Stimulated activated CD8-positive, alpha-beta memory T cell treated with anti-CD3 and anti-CD28 coated beads, Interleukin-15, amount 100 ng/mL, for 24 hours (primary cell): ENCODE measurements at places on chromosomes 5 and 9.

GRCh38 chr9:80595192-80595591 is 1023.4 kb downstream of the TLE4 start:
- DNase-seq, result no peak

DNA sequence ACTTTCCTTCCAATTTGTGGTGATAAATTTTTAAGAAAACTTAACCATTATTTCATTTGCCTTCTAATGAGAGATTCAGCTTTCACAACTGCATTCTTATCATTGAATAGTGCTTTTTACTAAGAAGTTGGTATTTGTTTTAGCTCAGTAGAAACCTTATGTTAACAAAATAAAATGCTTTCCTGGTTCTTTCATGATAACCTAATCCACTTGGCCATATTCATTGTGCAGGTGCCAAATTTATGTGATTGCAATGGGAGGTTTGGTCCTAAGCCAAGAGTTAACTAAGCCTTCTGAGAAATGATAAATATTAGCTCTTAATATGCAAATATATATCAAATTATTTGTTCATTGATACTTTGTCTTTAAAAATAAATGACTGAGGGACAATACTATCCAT is 141.1 kb upstream of the TLE4 start:
- DNase-seq, result no peak

- DNase-seq, result no peak
Measured at GRCh38 chr9:14308853-14309145, 5.1 kb downstream of the NFIB start.

GRCh38 chr9:33239921-33240320 is at the start of gene SPINK4:
Gene SPINK4 (plus strand): TSS chr9:33240167. CDS start chr9:33240209, 42 bp downstream.
- no peak for DNase-seq

DNA sequence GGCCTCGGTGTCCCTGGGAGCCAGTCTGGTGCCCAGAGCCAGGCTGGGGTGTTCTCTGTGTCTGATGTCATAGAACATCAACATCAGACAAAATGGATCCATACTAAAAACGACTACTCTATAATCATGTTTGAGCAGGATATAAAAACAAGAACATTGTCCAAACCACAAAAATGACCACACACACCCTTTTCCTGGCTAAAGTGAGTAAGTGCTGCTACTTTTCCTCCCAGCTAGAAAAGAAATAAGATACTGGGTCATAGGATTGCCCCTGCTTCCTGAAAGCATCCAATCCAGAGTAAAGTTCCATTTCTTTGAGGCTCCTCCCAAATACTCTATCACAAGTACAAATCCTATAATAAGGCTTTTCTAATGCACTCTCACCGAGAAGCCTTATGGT is 19.7 kb upstream of the TRAF1 start:
- DNase-seq, result no peak

DNA sequence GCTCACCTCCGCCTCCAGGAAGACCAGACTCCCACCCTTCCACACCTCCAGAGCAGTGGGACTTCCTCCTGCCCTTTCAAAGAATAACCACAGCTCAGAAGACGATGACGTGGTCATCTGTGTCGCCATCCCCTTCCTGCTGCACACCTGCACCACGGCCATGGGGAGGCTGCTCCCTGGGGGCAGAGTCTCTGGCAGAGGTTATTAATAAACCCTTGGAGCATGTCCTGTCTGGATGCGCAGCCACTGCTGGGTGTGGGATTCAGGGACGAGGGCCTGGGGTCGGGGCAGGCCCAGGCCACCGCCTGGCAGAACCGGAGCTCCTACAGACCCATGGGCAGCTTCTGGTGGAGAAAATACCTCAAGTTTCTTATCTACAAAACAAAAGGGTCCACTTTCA is 5.0 kb downstream of the PAEP start:
- DNase-seq, result no peak

GRCh38 chr9:8186560-8186959 is 387.0 kb upstream of the DMAC1 start:
- DNase-seq, result no peak

DNA sequence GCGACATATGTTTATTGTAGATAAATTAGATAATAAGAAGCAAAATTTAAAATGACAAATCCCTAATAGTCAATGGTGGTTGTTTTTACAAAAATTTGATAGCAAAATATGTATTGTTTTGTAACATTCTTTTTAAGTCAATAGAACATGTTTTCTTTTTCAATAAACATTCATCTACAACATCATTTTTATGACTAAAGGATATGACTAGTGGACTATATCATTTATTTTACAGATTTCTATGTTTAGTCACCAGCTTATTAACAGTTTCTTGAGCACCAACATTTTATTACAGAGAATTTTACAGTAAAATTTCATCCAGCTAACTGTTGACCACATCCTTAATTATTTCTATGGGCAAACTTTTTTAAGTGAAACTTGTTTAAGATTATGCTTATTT is 114.7 kb upstream of the IL7R start:
- no peak for DNase-seq

DNA sequence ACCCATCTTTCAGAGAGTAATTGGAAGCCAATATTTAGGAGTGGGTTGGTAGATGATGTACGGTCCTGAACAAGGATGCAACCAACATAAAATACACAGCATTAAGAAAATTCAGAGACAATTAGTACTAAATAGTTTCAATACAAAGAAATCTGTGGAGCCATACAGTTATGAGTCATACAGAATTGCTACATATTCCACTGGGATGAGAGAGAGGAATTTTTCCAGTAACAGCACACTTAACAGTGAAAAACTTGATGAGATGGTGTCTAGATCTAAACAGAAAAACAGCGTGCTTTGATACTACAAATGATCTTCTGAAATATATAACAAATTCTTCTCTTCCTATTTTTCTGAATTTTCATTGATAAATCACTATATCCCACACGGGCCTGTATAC is 1999.3 kb upstream of the CDH9 start:
- no peak for DNase-seq

DNA sequence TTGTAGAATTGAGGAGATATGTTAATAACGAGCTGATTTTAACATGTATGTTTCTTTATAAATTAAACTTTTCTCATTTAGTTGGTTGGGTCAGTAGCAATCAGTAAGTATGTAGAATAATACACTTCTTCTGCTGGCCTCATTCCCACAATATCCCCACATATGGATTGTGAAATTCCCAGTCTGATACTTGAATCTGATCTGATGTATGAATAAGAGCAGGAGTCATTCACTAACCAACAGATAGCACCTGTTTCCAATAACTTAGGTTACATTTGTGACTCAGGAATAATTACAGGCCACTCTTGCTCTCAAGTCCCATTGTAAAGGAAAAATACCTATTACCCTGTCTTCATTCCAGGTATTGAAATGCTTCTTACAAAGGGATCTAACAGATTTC is 23.9 kb downstream of the SLC36A1 start:
- no peak for DNase-seq

GRCh38 chr5:60526336-60526875 is 173.6 kb downstream of the DEPDC1B start:
- DNase-seq, result no peak

GRCh38 chr5:67543720-67544270 is 347.2 kb upstream of the CD180 start:
- no peak for DNase-seq

- DNase-seq, result no peak
Measured at GRCh38 chr9:1018121-1018520, 32.0 kb upstream of the DMRT2 start.

DNA sequence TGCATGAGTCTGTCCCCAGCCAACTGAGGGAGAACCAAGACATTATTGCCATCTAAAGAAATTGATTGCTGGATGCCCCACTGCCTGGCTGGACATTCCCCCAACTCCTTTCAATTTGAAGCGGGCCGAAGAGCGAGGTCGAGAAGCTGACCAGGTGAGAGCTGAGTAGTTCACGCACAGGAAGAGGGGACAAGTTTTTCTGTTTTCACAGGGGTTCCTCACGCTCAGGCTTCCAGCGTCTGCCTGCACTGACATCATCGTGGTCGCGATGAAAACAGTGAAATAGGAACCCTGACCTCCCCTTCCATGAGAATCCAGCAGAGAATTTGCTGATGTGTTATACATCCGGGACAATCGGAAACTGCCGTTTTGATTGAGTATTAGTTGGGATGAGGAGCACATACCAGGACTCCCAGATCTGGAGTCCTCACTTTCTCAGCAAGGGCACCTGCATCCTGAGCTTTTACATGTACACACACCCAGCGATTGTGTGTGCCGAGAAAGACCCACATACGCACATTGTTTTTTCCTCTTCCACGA is 3.1 kb upstream of the DMRT3 start:
- DNase-seq, result no peak

DNA sequence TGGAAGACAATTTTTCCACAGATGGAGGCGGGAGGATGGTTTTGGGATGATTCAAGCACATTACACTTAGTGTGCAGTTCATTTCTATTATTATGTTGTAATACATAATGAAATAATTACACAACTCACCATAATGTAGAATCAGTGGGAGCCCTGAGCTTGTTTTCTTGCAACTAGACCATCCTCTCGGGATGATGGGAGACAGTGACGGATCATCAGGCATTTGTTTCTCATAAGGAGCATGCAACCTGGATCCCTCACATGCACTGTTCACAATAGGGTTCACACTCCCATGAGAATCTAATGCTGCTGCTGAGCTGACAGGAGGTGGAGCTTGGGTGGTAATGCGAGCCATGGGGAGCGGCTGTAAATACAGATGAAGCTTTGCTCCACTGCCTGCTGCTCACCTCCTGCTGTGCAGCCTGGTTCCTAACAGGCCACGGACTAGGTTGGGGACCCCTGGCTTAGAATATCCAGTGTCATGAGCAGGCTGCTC is 1.6 kb downstream of the STKLD1 start:
- no peak for DNase-seq

- DNase-seq, result no peak
Measured at GRCh38 chr5:141771031-141771430, 89.0 kb upstream of the ARAP3 start.

DNA sequence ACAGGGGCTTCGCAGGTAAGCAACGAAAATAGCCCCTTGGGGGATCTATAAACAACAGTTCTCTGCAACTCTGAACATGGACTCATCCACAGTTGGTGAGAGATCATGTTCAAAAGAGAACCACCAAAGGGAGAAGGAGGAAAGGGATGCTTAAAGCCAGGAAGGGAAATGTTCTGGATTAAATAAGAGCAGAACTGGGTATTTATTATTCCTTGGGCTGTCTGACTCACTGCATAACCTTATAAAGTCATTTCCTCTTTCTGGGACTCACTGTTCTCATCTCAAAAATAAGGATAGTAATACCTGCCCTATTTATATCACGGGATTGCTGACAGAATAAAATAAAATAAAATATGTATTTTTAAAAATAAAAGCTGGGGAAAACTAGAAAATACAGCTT is 11.2 kb upstream of the MARCHF3 start:
- DNase-seq, result no peak

DNA sequence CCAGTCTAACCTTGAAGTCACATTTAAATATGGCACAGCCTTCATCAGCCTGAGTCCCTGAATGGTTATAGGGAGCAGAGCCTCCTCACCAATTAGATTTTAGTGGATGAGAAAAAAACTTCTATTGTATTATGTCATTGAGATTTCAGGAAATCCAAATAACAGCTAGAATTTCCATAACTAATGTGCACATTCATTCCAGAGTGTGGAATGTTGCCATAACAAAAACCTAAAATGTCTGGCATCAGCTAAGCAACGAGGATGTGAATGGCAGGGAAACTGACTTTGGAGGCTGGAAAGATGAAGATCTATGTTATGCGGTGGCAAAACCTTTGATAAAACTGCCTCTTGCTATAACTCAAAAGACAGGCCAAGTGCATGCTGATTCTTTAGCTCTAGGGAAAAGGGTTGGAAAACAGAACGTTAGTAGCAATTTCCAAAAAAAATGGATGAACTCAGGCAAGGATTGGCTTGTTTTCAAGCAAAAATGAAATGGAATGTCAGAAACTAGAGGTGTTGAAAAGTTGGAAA is 91.3 kb upstream of the NFIB start:
- no peak for DNase-seq

DNA sequence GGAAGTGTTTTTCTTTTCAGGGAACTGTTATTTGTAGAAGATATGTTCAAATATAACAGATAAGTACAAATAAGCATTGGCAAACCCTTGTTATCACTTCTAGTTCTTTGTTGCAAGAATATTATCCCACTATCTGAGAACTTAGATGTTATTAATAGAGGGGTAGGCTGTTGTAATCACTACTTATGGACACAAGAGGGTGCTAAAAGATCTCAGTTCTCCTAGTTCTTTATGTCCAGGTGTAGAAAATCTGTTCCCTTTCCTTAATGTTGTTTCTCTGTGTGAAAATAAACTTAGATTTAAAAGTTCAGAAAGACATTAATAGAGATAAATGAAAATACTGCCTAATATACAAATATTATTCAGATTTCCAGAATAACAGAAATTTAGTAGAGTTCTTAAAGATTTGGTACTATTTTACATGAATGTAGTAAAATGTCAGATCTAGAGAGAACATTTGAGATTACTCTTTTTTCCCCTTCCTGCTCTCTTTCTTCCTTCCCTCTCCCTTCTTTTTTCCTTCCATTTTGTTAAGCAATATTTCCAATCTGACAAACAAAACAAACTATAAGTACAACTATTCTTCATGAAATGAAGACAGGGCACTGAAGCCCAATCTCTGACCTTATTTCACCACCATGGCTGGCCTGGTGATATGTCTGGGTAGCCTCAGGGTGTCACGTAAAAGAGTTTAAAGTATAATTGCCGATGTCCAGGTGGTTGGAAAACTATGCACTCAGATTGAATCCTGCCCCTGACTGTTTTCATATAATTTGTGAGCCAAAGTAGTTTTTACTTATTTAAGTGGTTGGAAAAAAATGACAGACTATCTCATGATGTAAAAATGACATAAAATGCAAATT is 43.6 kb upstream of the C5orf46 start:
- no peak for DNase-seq

GRCh38 chr5:92962752-92963151 is 618.3 kb downstream of the NR2F1-AS1 start:
- no peak for DNase-seq

GRCh38 chr5:168184103-168184502 is 107.3 kb upstream of the WWC1 start:
- DNase-seq, result no peak

GRCh38 chr9:5274770-5275169 is 29.7 kb downstream of the RLN2 start:
- no peak for DNase-seq

GRCh38 chr5:113266227-113266912 is 168.4 kb downstream of the TSSK1B start:
- DNase-seq, result no peak

DNA sequence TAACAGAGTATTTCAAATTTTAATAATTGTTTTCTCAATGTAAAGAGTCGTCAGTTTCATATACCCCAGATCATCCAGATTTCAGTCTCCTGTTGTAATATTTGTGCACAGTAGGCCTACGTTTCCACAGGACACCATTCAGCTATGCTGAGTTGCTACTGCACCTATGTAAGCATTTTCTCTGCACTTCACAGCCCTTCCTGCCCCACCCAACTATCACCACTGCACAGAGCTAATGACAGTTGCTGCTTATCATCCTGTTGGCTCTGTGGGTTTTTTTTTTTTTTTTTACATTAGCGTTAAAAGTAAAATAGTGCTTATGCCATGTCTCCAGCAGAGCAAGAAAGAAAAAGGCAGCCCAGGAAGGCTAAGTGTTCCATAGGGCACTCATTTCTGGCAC is 5.9 kb upstream of the PRKACG start:
- DNase-seq, result no peak
